ENCODE measurements at places on chromosomes 4 and X.
A peak's percentile ranks its signal among the peaks of the same experiment; 100 is the strongest.

DNA sequence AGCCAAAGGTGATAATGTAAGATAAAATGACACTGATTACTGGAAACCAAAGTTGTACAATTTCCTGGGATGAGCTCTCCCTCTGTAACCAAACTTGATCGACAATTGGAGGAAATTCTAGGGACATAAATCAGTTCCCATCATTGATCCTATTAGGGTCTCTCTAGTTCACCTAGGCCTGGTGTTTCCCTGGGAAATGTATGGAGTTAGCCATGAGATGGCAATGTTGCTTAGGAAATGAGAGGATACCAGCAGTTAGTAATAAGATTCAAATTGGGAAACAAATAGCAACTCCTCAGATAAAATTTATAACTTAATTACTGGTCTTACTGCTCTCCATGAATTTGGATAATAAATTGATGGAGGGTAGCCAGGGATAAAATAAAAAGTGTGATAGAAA is 52.2 kb downstream of the SPATA18 start:
- no peak for DNase-seq

DNA sequence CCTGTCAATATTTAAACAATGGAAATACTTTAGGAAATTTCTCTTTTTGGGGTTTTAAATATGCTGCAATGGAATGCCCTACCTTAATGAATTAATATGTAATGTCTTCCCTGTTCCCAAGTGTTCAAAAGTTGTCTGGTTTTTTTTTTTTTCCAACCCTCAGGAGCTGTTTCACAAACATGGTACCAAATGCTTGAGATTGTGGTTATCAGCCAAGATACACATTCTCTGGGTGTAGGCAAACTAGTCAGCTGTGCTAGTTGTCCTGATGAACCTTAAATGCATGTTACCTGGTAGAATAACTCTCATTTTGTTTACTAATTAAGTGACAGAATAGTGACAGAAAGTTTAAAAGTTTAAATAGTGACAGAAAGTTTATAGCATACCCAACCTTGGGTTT is 50.7 kb downstream of the FHL1 start:
- DNase-seq = no peak

GRCh38 chr4:116953947-116954346 is 131.4 kb downstream of the TRAM1L1 start:
- no peak for DNase-seq

- DNase-seq = no peak
Observed at GRCh38 chrX:49300703-49301102, 2.7 kb upstream of the GAGE10 start.

GRCh38 chr4:8386731-8387130 is 53.8 kb downstream of the ACOX3 start:
- DNase-seq = no peak

DNA sequence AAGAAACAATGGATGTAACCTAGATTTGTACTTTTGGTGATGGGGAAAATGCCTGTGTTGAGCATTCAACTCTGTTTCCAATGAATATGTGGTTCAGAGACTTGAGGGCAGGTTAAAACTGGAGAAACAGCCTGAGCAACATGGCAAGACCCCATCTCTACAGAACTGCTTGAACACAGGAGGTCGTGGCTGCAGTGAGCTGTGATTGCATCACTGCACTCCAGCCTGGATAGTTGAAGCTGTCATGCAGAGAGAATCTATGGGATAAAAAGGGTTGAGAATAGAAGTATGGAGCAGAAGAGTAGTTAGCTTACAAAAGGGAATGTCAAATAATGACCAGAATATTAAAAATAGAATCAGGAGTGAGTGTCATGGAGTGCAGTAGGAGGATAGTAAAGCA is 134.8 kb upstream of the PDE5A start:
- no peak for DNase-seq

GRCh38 chr4:111269439-111269838 is 646.6 kb upstream of the PITX2 start:
- no peak for DNase-seq

- DNase-seq = no peak
Observed at GRCh38 chrX:144810539-144810938, 436.8 kb upstream of the SPANXN1 start.

DNA sequence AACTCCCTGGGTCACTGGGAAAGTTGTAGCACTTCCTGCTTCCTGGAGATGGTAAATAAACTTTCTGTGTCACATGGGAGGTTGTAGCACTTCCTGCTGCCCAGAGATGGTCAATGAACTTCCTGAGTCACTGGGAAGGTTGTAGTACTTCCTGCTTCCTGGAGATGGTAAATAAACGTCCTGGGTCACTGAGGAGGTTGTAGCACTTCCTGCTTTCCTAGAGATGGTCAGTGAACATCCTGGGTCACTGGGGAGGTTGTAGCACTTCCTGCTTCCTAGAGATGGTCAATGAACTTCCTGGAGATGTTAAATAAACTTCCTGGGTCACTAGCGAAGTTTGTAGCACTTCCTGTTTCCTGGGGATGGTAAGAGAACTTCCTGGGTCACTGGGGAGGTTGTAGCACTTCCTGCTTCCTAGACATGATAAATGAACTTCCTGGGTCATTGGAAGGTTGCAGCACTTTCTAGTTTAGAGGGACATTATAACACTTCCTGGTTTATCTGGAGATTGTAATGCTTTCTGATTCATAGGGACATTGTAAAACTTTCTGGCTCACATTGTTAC is 62.3 kb upstream of the CD99 start:
- DNase-seq = no peak

GRCh38 chr4:109147135-109147534 is 155.3 kb downstream of the COL25A1 start:
- DNase-seq = no peak

DNA sequence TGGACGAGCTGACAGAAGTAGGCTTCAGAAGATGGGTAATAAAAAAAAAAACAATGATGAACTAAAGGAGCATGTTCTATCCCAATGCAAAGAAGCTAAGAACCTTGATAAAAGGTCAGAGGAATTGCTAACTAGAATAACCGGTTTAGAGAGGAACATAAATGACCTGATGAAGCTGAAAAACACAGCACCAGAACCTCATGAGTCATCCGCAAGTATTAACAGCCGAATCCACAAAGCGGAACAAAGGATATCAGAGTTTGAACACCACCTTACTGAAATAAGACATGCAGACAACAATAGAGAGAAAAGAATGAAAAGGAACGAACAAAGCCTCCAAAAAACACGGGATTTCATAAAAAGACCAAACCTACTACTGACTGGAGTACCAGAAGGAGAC is 10.5 kb downstream of the NELFA start:
- DNase-seq = no peak

GRCh38 chr4:42225286-42225685 is 72.8 kb upstream of the BEND4 start:
- no peak for DNase-seq

DNA sequence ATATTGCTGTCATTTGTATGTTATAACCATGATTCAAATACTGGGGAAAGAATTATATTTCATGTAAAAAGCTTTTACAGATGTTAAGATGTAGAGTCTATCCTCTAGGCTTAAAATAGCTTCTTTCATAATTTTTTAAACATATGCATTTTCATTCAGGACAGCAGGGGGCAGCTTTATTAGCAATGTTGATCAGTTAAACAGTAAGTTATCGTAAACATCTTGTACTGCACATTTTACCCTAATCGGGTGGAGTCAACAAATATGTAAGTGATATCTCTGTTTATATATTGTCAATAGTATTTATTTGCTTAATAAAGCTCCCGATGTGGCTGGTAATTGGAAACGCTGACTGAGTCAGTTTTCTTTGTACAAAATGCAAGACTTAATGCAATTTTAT is 142.5 kb upstream of the MED14 start:
- DNase-seq = no peak

DNA sequence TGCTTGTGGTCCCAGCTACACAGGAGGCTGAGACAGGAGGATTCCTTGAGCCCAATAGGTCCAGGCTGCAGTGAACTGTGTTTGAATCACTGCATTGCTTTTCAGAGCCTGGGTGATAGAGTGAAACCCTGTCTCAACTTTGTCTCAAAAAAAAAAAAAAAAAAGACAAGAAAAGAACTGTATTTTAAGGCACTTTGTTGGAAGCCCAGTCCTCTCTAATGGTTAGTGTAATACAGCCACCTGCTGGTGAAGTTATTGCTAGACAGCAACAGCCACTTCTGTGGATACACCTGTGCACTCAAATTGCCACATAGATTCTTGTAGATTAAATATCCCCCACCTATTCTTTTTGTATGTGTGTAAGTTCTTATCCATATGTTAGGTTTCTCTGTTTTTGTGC is 10.1 kb upstream of the FGG start:
- DNase-seq = no peak

GRCh38 chrX:49879656-49880277 is 483 bp downstream of the USP27X start:
- DNase-seq = no peak

DNA sequence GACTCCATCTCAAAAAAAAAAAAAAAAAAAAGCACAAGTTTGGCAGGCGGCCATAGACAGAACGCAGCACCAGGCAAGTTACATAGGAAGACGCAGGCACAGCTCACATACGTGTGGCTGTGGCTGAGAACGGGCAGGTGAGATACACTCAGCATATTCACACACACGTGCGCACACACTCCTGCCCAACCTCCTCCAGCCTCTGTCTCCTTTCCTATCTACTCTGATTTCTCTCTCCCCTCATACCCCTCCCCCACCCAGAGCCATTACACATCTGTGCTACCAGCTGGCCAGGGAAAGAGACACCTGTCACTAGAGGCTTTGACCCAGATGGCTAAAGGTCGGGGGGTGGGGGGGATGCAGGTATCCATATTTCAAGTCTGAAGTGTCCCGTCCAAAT is 2.2 kb upstream of the SLC38A5 start:
- DNase-seq = no peak

DNA sequence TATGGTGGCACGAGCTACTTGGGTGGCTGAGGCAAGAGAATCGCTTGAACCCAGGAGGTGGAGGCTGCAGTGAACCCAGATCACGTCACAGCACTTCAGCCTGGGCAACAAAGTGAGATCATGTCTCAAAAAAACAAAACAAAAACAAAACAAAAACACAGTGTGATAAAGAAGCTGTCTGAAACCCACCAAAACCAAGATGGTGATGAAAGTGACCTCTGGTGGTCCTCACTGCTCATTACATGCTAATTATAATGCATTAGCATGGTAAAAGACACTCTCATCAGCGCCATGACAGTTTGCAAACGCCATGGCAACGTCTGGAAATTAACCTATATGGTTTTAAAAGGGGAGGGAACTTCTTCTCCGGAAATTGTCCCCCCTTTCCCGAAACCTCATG is 29.4 kb upstream of the OPHN1 start:
- DNase-seq = peak; percentile 7

GRCh38 chrX:78314561-78314960 is 12.8 kb downstream of the CYSLTR1 start:
- no peak for DNase-seq

- no peak for DNase-seq
Observed at GRCh38 chr4:70737006-70737405, 15.2 kb downstream of the RUFY3 start.

GRCh38 chr4:173024203-173024602 is 144.4 kb upstream of the GALNT7 start:
- no peak for DNase-seq

- no peak for DNase-seq
Observed at GRCh38 chrX:41688156-41688555, 617 bp upstream of the GPR34 start.

DNA sequence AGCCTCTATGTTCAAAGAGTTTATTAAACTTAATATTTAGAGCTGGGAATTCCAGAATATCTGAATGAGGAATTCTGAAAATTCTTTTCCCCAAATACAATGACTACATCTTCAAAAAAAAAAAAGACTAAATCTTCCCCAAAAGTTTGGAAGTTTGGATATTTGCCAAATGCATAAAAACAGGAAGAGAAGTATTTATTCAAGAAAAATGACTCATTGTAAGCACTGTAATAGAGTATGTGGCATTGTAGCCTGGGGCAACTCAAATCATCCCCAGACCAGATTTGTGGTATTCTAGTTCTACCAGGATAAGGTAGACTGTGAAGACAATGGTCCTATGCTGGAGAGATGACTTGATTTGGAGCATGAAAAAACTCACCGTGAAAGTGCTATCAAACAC is 78.5 kb upstream of the PDHA2 start:
- no peak for DNase-seq

DNA sequence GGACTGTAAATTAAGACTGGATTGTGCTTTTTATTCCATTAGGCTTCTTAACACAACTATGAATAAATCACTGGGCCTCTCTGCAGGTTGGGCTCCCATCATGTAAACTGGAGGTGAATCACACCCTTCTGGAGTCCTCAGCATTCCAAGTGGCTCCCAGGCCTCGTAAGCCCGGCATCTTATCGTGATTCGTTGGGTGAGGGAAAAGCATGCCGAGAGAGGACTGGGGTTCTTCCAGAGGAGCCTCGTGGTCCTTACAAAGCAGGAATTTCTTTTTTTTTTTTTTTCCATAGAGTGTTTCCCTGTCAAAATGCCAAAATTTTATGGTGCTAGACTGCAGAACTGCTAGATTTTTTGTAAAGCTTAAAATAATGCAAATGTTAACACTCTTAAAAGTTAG is 20.0 kb downstream of the CLDN22 start:
- no peak for DNase-seq

Measured in activated T-cell treated with anti-CD3 and anti-CD28 coated beads for 24 hours (primary cell).